Occipital lobe (tissue), 3 donors: ENCODE measurements at places on chromosomes 1 and 21. TPM values are rescaled to one million over a fixed set of nuclear protein-coding genes. Genes with fewer than 3 reads are reported as not detected.

DNA sequence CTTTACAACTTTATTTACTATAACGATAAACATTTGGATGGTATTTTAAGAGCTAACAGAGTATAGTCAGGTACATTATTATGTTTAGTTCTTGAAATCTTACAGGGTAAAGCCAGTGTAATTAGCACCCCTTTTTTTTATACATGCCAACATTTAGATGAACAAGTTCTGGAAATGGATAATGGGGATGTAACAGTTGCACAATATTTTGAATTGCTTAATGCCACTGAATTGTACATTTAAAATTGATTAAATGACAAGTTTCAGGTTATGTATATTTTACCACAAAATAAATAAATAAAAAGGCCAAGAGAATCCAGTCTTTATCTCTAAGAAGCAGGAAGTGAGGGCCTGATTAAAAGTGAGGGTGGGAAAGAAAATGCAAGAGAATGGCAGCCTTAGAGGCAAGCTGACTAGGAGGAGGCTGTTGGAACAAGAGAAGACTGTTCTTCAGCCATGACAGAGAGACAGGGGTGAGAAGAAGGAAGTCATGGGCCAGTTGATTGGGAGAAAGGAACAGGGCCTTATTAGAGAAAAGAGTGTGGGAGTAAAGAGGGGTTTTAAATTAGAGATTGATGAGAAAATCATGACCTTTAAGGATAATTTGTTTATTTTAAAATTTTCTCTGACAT is 49.9 kb upstream of the TNFSF18 start:
- no peak for DNase-seq

DNA sequence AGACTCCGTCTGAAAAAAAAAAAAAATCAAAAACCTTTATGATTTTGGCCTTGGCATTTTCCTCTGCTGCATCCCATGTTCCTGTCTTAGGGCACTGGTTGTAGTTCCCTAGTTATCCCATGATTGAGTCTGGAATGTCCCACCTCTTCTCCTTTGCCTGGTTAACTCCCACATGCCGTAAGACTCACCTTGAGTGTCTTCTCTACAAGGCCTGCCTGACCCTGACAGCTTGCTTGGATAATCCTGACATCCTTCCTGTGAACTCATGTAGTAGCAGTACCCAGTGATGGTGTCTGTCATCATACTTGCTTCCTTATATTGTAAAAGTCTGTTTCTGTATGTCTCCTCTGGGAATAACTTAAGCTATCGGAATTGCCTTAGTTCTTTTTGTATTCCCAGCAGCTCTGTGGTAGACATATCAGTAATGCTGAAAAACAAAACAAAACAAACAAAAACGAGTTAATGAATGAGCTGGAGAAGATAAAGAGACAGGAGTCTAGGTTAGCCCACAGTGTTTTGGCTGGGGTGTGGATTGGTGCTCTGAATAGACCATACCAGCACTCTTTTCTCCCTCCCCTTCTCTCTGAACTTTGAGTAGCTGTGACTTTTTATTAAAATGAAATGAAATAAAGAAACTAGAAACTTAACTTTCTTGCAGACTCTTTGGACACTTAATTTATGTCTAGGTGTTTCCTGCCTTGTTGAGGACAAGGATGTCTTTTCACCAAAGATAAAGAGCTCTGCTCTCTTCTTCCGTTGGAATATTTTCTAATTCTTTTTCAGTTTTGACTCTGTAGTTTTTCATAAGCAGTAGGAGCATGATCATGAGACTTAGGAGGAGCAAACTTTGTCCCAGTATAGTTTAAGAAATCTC is 15.1 kb downstream of the NEK7 start:
- no peak for DNase-seq

DNA sequence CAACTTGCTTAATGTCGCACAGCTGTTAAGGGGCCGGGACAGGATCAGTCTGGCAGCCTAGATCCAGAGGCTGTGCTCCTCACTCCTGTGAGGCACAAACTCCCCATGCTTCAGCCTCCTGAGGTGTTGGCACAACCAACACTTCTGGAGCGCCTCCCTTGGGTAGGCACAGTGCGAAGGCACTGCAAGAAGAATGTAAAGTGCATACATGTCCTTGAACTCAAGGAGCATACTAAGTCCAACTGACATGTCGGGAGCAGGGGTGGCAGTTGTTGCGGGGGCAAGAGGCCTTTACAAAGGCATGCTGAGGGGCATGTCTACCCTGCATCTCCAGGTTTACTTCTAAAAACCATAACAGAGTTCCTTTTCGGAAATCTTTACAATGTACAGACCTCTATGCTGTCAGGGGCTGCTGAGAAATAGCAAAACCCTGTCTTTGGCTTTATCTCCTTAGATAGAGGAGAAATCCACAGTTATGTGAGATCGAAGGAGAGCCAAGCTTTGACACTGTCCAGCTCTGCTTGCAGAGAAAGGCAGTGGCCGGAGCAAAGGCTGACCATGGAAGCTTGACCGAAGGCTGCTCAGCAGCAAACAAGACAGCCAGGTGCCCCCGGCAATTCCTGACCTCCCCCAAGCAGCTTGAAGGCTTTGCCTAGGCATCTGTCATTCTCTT is 93.9 kb downstream of the CDC7 start:
- DNase-seq = no peak

GRCh38 chr1:68703921-68704354 is 207.1 kb upstream of the DEPDC1 start:
- no peak for DNase-seq

- DNase-seq = no peak
These were observed 80.3 kb downstream of the OSBPL9 start for GRCh38 chr1:51697166-51697565.

- no peak for DNase-seq
These were observed 17.8 kb upstream of the BECN2 start for GRCh38 chr1:241939798-241940197.

Gene TMED5
- 44.0 TPM for total RNA-seq
